T-helper 2 cell (primary cell): ENCODE measurements at places on chromosomes 2 and 18.

- DNase-seq = no peak
Observed at GRCh38 chr2:42957109-42957860, 164.9 kb upstream of the HAAO start.

GRCh38 chr2:17853799-17854198 lies 24.7 kb upstream of the KCNS3 start:
- DNase-seq = no peak

- DNase-seq = no peak
Observed at GRCh38 chr2:152490686-152491455, 155.9 kb downstream of the FMNL2 start.

GRCh38 chr2:232942831-232943230 lies 70.2 kb downstream of the NGEF start:
- DNase-seq = no peak

DNA sequence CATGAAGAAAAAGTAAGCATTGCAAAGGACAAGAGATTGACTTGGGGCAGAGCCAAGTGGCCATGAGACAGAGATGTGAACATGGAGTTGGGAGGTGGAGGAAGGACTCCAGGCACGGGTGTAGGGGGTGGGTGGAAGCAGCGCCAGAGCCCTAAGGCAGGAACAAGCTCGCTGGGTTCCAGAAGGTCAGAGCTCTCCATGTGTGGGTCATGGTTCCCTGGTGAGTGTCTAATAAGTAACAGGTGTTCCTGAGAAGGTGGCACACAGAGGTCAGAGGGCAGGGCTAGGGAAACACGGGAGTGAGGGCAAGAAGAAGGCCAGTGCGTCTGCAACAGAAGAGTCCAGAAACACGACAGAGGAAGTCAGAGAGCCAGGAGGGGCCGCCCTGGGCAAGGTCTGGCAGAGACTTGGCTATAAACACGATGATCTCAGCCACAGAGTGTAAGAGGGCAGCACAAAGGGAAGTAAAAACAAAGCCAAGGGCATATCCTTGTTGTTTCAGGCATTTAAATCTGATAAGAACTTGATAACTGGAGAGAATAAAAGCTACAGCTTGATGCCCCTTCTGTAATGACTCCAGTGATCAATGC lies 260.8 kb downstream of the TGIF1 start:
- DNase-seq = no peak

DNA sequence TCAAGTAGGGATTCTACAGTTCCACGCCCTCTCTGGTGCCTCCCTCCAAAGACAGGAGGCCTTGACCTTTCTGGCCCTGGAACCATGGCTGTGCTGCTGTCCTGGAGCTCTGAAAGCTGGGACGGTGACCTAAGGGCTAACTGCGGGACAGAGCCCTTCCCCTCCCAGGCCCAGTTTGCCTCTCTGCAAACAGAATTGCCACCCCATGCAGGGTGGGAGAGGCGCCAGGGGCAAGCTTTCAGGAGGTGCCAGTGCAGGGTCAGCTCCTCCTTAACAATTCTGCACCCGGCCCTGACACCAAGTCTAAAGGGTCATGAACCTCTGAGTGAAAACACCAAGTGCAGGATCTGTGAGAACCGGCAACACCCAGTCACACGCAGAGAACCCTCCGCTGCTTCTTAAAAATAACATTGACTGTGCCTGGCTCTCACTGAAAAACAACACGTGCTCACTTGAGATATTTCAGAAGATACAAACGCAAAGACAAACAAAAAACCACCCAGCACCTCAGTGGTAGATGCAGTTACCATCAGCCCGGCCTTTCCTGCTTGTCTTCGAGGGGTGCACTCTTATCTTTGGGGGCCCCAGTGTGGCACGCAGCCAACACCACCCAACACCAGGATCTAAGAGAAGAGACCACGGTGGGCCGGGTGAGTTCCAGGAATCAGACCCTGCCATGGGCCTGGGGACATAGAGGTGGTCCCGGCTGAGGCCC lies 1.1 kb upstream of the SNED1 start:
- no peak for DNase-seq

DNA sequence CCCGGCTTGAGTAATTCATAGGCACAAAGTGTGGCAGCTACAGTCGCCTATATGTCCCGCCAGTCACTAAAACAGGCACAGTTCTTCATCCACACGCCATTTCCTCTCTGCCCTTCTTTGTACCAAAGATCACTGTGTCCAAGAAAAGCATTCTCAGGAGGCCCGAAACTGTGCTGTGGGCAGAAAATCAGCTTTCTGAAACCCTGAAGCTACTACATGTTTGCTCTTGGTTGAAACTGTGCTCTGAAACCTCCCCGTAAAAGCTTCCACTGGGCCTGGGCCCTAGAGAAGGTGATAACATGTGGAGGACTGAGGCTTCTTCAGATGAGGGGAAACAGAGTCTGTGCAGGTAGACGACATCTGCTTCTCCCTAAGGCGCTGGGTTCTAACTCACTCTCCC lies 75.6 kb upstream of the ID2 start:
- DNase-seq = peak; percentile 42

DNA sequence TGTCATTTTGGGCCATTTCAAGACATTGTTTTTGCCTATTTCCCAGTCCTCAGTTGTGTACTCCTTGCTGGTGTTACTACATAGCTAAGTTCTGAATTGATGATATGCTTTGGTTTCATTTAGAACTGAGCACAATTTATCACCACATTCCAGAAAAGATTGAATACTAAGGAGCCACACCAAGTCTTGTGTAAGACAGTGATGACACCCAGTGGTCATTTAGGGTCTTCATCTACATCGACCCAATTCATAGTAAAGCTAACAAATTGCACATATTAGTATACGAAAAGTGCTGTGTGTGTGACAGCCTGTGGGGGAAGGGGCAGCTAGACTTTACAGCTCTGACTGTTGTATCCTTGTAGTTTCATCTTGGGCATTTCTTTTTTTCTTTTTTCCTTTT lies 10.9 kb upstream of the DLX2 start:
- no peak for DNase-seq
